ENCODE measurements at places on chromosomes 2 and 18. TPM values are rescaled to one million over a fixed set of nuclear protein-coding genes. Genes with fewer than 3 reads are reported as not detected.

RGPD3 gene
- 0.05 TPM for total RNA-seq

ALKAL2 gene
- total RNA-seq, result 0.72 TPM

GAD1 gene
- total RNA-seq, result 0.10 TPM

RHOB gene
- total RNA-seq, result 165 TPM

SPC25 gene
- total RNA-seq, result 16.0 TPM

RTP5 gene
- not detected for total RNA-seq

GREB1L gene
- total RNA-seq, result 0.58 TPM

CERS6 gene
- 56.7 TPM for total RNA-seq

ZNF512 gene
- total RNA-seq, result 14.6 TPM

TUBA3E gene
- not detected for total RNA-seq

SMARCAL1 gene
- 13.8 TPM for total RNA-seq

LOXHD1 gene
- not detected for total RNA-seq

NPHP1 gene
- 0.40 TPM for total RNA-seq

PRSS56 gene
- total RNA-seq, result not detected

STAT4 gene
- total RNA-seq, result 2.1 TPM

CRYBA2 gene
- 5.5 TPM for total RNA-seq

MGAT4A gene
- 125 TPM for total RNA-seq

PRKAG3 gene
- not detected for total RNA-seq

RSAD2 gene
- 0.72 TPM for total RNA-seq

ATIC gene
- 148 TPM for total RNA-seq

NT5C1B gene
- total RNA-seq, result not detected

CPO gene
- not detected for total RNA-seq

SPATA3 gene
- not detected for total RNA-seq

NUP35 gene
- total RNA-seq, result 19.1 TPM

GRCh38 chr18:43382641-43383403 lies 105.5 kb upstream of the SYT4 start:
- no peak for DNase-seq

DNA sequence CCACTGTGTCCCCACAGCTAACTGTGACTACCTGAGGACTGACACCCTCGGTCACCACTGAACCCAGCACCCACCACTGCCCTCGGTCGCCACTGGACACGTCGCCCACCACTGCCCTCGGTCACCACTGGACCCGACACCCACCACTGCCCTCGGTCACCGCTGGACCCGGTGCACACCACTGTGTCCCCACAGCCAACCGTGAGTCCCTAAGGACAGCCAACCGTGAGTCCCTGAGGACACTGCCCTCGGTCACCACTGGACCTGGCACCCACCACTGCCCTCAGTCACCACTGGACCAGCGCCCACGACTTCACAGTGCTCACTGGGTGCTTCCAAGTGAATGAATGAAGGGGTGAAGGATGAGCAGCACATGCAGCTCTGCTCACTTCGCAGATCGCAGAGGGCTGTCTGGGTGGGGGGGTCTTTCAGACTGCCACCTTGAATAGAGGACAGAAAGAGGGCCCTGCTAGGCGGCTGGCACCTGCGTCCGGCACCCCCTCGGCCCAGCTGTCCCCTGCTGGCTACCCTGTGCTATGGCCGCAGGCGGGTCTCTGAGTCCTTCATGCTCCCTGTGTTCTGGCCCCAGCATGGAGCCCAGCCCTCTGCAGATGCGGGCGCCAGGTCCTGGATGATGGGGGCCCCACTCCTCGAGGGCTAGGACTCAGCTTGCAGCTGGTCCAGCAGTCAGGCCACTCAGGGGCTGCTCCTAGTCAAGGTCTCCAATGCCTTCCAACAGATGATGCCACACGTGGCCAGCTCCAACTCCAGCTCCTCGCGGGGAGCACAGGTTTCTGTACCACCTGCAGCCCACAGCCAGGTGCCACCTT lies 51.4 kb upstream of the GPC1 start:
- DNase-seq, result no peak

DNA sequence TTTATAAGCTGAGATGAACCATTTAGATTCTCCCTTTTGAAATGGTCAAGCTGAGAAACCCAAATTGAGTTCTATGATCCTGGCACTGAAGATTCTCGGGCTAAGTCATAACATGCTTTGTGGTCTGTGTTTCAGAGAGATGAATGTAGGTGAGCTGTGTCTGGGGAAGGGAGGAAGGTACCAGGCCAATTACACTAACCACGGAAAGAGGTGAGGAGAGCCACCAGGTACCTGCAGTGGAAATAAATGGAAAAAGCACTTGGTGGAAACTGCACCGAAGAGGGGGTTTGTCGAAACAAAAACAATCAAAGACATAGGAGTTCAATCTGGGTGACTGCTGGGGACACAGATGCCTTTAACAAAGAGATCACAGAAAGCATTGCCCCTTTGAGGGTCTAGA lies 963 bp upstream of the MRPL44 start:
- DNase-seq, result no peak

- no peak for DNase-seq
Observed at GRCh38 chr2:18425210-18425703, 135.2 kb downstream of the RDH14 start.

DNA sequence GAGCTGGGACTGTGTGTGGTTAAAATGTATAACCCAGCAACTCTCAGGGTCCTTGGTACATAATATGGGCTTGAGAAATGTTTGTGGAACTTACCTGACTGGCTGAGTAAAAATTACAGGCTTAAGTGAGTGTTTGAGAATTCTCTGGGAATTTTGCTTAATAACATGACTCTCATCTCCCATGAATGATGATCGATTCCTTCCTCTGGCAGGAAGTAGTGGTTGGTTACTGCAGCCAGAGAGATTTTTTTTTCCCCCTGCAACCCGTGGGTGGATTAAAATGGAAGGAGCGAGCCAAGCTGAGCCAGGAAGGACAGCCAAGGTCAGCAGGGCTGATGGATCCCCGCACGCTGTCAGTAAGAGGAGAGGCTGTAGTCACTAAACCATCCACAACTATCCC lies 40.6 kb upstream of the RFX8 start:
- DNase-seq, result no peak

- DNase-seq, result no peak
Observed at GRCh38 chr2:212402316-212402715, 136.3 kb downstream of the ERBB4 start.

GRCh38 chr2:218166791-218167190 lies at the start of gene CXCR1:
TSS of gene CXCR1 (minus strand) at chr2:218166962. CDS start at chr2:218165211, 1,751 bp downstream.
- no peak for DNase-seq

- DNase-seq, result peak; percentile 23
Observed at GRCh38 chr2:209771474-209772289, at the start of gene UNC80. TSS of gene UNC80 (plus strand) at chr2:209771832. CDS start at chr2:209772073, 241 bp downstream.

GRCh38 chr18:31206787-31207381 lies 44.2 kb upstream of the DSC1 start:
- DNase-seq, result peak; percentile 94

DNA sequence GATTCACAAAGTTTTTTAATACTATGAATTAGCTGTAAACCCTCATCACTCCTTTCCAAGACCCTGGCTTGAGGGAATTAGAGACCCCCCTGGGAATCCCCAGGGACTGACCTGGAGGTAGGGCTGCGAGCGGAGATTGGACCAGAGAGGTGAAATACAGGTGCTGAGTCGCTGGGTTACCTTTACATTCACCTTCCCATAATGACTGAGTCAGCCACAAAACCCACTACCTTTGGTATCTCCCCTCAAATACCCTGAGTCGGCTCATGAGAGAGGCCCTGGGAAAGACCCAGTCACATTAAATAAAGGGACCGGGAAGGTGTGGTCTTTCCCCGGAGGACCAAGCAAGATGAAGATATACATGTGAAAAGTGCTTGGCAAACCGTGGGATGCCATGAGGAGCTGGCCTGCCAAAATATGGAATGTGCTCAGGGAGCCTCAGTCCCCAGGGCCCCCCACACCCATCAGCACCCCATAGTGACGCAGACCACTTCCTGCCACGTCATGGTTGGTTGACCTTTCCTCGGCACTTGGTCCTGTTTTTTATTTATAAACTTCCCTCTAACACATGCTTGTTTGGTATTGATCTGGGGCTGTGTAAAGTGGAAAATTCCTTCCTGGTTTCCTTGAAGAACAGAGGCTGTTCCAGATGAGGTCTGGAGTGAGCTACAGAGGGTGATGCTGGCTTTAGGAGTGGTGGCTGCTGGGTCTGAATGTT lies 51.4 kb downstream of the IL1RL2 start:
- no peak for DNase-seq

DNA sequence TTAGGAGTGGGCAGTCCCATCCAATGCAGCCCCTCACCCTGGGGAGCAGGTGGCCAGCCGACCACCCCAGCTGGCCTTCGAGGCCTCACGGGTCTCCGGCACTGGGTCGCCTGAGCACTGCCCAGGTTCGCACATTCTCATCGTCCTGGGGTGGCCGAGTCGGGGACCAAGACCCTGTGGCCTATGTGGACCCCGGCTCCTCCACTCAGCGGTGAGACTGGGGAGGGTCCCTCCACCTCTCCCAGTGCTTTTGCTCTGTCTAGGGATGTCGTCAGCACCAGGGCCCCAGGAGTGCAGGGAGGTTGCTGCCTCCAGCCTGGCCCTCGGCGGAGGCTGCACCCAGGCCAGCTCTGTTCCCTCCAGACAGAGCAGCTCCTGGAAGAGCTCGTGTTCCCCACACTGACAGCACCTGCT lies 89.6 kb downstream of the TPO start:
- no peak for DNase-seq

DNA sequence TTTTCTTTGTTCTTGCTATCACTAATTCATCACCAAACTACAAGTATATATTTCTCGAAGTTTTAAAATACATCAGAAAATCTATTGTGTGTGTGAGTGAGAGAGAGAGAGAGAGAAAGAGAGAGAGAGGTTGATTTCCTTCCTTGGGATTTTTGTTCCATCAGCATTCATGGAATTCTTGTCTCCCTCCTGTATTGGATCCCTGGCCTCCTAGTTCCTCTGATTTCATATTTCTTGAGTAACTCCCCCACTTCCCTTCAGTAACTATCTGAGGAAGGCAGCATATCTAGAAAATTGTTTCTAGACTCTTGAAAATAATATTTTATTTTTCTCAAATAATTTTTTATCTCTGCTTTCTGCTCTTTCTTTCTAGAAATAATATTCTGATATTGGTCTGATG lies 13.3 kb upstream of the ACTR2 start:
- no peak for DNase-seq

DNA sequence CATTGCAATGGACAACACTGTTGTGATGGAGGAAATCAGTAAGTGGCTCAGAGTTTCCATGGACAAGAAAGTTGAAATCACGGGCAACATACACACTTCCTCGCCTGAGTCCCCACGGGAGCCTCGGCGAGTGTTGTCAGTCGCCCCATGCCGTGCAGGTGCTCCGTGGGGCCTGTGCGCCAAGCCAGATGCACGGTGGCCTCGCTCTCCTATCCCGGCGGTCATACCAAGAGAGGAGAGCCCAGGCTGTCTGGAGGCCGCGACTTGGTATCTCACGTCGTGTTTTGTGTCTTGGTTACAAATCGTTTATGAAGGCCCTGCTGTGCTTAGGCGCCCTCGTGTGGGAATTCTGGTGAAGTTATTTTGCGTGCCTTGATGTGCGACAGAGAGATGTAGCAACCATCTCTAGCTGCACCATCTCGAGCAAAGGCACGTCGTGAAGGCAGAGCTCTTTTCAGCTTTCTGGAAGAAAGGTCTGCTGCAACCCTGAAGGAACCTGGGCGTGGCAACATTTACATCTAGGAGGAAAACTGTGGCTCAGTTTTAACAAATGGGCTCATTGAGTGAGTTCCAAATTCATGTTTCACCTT lies 21.8 kb downstream of the ATG4B start:
- DNase-seq, result peak; percentile 74

DNA sequence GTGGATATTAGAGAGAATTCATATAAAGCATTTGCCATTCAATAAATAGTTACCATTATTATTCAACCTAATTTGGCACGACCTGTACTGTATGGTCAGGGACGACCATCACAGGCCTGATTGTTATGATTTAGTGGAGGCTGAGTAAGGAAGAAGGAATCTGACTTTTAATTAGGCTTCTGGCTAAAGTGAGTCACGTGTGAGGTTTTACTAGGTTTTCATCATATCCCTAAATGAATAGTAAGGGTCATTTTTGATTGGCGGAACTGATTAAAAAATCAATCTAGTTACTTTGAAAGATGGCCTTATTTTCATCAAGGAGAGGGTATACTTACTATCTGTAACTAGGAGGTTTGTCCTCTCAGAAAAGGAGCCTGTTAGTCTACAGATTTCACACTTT lies 143.4 kb downstream of the ADCYAP1 start:
- no peak for DNase-seq

- no peak for DNase-seq
Observed at GRCh38 chr2:48855142-48855541, 99.6 kb upstream of the LHCGR start.

- DNase-seq, result no peak
Observed at GRCh38 chr2:206011795-206012194, 74.2 kb downstream of the INO80D start.

DNA sequence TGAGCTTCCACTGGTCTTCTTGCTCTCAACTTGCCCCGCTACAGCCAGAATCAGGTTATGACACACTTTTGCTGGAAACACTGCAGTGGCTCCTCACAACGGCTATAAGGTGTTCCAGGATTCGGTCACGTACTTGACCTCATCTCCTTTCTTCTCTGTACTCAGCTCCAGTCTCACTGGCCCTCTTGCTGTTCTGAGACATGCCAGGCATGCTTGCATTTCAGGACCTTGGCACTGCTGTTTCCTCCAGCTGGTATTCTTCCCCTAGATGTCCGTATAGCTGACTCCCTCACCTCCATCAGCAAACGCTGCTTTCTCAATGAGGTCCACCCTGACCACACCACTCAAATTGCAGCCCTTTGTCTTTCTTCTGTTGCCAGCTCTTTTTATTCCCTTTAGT lies 31.9 kb upstream of the C1GALT1C1L start:
- no peak for DNase-seq

DNA sequence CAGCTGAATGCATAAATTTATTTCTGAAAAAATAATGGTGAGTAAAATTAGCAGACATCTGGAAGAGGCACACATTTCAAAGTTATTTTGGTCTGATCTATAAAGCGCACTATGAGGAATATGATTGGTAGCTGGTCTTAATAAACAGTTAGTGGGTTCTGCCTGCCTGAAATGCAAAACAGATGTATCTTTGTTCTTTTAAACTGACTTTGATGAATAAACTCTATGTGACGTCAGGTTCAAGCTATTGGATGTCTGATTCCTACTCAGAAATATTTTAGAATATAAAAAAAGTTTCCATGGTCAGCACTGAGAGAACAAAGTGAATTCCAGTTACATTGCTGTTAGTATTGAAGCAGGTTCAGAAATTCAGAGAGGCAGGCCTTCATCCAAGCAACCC lies 136.4 kb downstream of the TPGS2 start:
- no peak for DNase-seq

- DNase-seq, result no peak
Observed at GRCh38 chr2:115163572-115163971, 721.1 kb downstream of the DPP10 start.

GRCh38 chr2:439077-439476 lies 151.2 kb upstream of the ALKAL2 start:
- no peak for DNase-seq

GRCh38 chr2:207236156-207236935 lies 70.6 kb upstream of the KLF7 start:
- no peak for DNase-seq

GRCh38 chr2:143933946-143934569 lies 585.9 kb downstream of the ZEB2 start:
- no peak for DNase-seq

DNA sequence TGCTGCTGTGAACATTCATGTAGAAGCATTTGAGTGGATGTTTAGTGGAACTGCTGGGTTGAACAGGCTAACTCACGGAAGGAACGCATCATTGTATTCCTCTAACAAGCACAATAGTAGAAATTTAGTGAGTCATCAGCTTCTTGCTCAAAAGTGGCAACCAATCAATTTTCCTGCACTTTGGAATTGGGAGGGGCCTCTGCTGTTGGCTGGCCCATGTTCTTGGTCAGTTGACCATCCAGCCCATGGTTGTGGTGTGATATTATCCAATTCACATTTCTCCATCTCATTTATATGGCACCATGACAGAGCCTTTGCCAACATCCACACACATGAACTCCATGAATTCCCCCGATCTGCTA lies 95.0 kb downstream of the TNFRSF11A start:
- peak; percentile 74 for DNase-seq

Measured in colonic mucosa (tissue), 4 donors.